ENCODE measurements at places on chromosomes 16 and 17. TPM values are rescaled to one million over a fixed set of nuclear protein-coding genes. Genes with fewer than 3 reads are reported as not detected.
A peak's percentile ranks its signal among the peaks of the same experiment; 100 is the strongest.

The CSH2 gene
- not detected for total RNA-seq

- peak; percentile 99 for DNase-seq
Measured at GRCh38 chr17:42536048-42536371, at the start of gene NAGLU. TSS of gene NAGLU (plus strand) at chr17:42536241. CDS start at chr17:42536273, 32 bp downstream.

- DNase-seq, result peak; percentile 89
Measured at GRCh38 chr16:67236563-67237395, 9.8 kb downstream of the TMEM208 start.

The STAT5A gene
- 30.7 TPM for total RNA-seq

GRCh38 chr17:21268596-21269188, 15.5 kb upstream of the NATD1 start:
- no peak for DNase-seq

The CEMP1 gene
- total RNA-seq, result not detected

- peak; percentile 92 for DNase-seq
Measured at GRCh38 chr17:78974635-78975591, 4.8 kb downstream of the LGALS3BP start.

GRCh38 chr16:3188925-3189825, 1.2 kb downstream of the OR1F1 start:
- DNase-seq, result no peak

DNA sequence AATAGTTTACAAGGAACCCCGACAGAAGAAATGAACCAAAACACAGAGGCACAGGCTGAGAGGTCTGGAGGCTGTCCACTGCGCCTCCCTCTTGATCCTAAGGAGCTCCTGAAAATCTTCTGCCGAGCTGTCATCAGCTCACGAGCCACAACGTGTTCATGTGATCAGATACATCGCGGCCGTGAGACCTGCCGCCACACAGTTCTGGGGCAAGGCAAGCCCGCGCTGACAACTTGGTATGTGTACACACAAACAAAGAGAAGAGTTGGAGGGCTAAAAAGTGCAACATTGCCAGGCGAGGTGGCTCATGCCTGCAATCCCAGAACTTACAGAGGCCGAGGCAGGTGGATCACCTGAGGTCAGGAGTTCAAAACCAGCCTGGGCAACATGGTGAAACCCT, 7.6 kb downstream of the EXOC7 start:
- DNase-seq, result no peak

DNA sequence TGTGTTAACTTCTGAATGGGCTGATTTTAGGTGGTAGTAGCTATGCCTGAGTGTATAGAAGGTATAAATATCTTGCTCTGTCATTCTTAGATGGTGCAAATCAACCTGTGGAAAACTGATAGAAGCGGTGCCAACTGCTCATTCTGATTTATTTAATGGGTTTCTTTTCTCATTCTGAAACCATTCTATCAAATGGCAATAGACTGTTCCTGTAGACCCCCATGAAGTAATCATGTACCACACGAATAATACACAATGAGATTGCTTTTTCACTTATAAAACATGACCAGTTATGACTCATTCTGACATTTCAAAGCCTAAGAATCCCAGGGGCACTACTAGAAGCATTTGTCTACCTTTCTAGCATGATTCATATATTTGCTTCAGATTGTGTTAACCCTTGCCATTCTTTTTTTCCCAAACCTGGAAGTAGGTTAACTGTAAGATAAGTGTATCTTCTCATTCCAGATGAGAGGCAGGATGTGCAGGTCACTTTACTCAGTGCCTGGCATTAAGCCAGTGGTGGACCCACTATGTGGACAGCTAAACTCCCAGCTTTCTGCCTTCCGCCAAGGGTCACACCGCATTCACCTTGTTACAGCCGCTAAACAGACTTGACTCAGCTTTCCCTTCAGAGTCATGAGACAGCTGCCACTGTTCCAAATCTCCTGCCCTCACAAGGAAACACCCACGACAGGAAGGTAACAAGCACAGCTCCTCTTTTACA, 16.4 kb upstream of the SLC16A11 start:
- DNase-seq, result no peak

DNA sequence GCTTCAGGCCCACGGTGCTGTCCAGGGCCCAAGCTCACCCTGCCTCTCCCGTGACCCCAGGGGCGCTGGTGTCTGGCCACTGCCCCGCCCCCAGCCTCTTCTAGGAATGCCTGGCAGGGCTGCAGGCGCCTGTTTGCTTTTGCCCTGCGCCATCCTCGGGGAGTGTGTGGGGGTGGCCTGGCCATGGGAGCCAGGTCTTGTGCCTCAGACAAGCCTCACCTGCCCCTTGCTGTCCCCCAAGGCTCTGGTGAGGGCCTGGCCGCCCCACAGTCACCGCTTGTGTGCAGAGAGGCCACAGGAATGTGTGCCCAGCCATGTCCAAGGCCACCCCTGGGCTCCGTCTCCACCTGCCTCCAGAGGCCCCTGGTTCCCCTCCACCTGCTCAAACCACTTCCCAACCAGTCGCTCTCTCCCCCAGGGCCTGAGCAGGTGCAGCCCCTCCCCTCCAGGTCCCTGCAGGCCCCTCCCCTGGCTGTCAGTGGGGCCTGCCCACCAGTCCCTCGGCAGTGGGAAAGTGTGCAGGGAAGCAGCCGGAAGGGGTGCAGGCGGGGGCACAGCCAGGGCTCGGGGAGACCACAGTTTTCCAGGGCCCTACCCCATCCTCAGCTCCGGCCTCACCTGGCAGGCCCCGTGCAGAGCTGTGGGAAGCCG, 841 bp upstream of the IGFALS start:
- no peak for DNase-seq

DNA sequence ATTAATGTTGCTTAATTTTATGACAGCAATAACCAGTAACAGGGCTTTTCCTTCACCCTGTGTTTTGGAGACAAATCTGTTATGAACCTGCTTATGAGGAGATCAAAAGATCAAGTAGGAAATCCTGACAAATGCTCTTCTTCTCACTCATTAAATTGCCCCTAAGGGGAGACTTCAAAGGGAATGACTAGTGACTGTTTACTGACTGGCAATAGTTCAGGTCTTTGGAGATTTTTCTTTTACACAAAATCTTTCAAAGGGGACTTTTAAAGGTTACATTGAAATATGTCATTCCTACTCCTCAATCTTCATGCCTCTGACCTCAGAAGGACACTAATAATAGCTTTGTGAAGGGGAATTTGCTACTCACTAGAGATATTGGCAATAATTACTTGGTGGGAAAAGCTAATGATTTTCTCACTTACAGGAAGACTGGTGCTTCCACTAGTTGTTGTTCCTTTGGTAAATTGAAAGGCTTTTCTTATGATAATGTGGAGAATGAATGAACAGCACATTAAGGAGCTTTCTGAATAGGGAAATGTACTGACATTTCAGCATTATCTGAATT, 292.9 kb upstream of the CA10 start:
- no peak for DNase-seq

The SUPT4H1 gene
- 50.1 TPM for total RNA-seq

The SEC14L5 gene
- 1.1 TPM for total RNA-seq

DNA sequence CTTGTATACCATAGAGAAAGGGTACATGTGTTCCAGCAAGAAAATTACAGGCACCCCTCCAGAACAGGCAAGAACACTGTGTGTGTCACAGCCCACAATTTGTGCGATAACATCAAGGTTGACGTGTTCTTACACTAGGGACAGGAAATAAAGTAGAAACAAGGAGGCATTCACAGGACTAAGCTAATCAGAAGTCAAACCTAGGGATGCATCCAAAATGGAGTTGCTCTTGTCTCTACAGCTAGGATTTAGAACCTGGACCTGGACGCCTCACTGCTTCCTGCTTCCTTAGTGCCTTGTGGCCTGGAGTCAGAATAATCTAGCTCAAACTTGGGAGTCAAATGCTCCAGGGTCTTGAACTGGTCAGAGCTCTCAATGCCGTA, 41.3 kb downstream of the GINS3 start:
- no peak for DNase-seq

GRCh38 chr16:79847101-79847500, 246.6 kb upstream of the MAF start:
- DNase-seq, result no peak

- no peak for DNase-seq
Measured at GRCh38 chr17:83144421-83145357, 65.3 kb downstream of the METRNL start.
